Activated T-cell treated with anti-CD3 and anti-CD28 coated beads for 48 hours (primary cell): ENCODE measurements at places on chromosomes 5 and 9.

DNA sequence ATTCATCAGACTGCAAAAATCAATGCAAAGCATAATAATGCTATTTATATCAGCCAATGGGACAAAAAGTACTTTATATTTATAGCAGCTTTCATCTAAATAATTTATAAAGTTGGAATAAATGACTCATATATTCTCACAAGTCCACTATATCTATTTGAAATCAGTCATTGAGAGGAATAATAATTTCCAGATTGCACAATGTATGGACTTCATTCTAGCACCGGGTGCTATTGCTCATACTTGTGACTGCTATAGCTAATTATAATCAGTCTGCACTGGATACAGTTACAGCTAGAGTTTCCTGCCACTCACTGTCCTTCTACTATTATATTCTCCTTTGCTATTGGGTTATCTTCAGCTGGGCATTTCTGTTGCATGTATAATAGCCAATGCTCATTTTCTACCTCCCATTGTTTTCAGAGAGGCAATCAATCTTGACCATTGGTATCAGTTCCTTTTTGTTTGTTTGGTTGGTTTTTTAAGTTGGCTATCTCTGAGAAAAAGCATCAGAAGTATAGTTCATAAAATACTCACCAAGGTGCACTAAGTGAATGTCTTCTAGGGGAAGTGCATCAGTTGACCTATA is 1.9 kb downstream of the CDH18 start:
- no peak for DNase-seq

DNA sequence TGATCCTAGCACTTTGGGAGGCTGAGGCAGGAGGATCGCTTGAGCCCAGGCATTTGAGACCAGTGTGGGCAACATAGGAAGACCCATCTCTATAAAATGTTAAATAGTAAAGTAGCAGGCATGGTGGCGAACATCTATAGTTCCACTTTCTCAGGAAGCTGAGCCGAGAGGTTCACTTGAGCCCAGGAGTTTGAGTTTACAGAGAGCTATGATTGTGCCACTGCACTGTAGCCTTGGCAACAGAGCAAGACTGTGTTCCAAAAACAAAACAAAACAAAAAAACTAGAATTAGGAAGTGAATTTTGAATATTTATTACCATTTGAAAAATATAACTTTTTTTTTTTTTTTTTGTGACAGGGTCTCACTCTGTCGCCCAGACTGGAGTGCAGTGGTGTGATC is 26.8 kb upstream of the PAX5 start:
- DNase-seq = no peak

DNA sequence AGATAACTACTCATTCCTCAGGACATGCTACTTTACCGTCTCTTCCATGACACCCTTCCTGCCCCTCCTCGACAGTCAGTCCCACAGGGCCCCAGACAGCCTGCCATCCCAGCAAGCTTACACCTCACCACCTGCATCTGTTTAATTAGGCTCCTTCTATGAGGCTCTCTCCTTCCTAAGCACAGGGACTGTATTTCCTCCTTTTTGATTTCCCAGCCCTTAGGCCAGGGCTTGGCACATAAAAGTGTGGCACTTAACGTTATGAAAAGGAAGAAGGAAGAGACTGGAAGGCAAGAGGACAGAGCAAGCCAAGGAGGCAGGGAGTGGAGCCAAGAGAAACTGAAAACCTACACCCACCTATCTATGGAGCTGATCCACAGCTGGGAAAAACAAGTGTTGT is 146.8 kb downstream of the SIL1 start:
- DNase-seq = no peak

GRCh38 chr5:72241346-72242003 is 78.6 kb downstream of the MRPS27 start:
- DNase-seq = no peak

GRCh38 chr5:28012538-28012937 is 974.2 kb upstream of the CDH9 start:
- DNase-seq = no peak

- DNase-seq = no peak
These were observed 479.0 kb downstream of the CAAP1 start for GRCh38 chr9:26413611-26414010.

GRCh38 chr5:56587381-56588130 is 227.8 kb upstream of the MAP3K1 start:
- DNase-seq = no peak

DNA sequence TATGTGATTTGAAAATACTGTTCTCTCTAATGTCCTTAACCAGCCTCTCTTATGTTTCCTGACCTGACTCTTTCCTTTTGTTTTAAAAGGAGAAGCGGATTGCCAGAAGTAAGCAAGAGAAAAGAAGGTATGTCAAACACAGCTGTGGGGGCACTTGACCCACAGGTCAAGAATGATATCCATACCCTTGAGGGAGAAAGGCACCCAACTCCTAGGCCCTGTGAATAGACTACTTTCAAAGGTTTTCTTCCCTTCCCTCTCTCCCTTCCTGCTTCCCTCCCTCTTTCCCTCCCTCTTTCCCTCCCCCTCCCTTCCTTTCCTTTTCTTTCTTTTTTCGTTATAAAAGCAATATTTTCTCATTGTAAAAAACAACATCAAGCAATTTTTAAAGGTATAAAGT is 306.8 kb downstream of the TRPM3 start:
- no peak for DNase-seq

DNA sequence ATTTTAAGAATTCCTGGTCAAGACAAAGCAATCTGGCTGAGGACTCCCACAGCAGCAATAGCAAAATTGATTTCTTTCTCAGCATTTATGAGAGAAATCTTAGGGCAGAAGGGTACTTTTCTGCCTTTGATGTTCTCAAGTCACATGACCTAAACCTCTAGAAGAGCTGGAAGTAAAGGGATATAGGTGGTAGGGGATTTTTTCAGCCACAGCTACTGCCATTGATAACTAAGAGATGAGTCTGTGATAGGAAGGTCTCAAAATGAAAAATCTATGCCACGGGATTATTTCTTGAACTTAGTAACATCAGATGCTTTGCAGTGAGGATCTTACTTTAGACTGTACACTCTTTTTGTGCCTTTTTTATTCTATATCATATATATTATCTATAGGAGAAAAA is 35.6 kb downstream of the IL6ST start:
- no peak for DNase-seq

DNA sequence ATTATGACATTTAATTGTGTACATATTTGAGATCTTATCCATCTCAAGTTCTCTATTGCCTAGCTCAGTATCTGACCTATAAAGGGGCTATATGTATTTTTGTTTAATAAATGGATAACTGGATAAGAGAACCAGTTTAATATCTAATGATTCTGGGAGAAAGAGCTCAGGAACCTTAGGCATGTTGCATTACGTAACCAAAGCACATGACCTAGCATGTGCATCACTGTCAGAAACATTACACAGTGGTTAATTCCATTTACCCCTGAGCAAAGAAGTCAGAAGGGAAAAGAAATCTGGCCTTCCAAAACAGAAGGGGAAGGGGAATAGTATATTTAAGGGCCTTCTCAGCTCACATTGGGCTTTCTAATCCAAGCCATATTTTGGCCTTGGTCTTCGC is 12.3 kb downstream of the PAPPA start:
- DNase-seq = no peak

GRCh38 chr9:81394881-81395675 is 294.3 kb downstream of the TLE1 start:
- no peak for DNase-seq

GRCh38 chr9:101966691-101967090 is 228.2 kb upstream of the GRIN3A start:
- DNase-seq = no peak

DNA sequence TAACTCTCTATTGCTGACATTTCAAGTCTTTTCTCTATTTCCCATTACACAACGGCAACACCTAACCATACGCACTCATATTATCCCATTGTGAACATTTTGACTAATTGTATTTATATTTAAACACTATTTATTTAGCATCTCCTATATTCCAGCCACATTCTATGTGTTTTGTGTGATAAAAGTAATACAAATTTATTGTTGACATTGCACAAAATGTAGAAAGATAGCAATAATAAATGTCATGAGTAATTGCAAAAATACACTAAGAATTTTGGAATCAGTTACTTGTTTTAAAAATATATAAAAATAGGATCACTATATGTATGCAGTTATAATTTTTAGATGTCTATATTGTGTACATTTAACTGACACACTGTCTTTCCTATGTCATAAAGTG is 413.0 kb upstream of the PTPRD start:
- no peak for DNase-seq
